GM12865 (cell line): ENCODE measurements at places on chromosomes 1 and 21.

- no peak for DNase-seq
These were observed 30.1 kb upstream of the DUSP23 start for GRCh38 chr1:159750621-159751020.

GRCh38 chr1:15411593-15412137 lies 2.0 kb downstream of the EFHD2 start:
- peak; percentile 85 for DNase-seq

- DNase-seq = no peak
These were observed 1092.2 kb downstream of the KCNT2 start for GRCh38 chr1:195516036-195516435.

DNA sequence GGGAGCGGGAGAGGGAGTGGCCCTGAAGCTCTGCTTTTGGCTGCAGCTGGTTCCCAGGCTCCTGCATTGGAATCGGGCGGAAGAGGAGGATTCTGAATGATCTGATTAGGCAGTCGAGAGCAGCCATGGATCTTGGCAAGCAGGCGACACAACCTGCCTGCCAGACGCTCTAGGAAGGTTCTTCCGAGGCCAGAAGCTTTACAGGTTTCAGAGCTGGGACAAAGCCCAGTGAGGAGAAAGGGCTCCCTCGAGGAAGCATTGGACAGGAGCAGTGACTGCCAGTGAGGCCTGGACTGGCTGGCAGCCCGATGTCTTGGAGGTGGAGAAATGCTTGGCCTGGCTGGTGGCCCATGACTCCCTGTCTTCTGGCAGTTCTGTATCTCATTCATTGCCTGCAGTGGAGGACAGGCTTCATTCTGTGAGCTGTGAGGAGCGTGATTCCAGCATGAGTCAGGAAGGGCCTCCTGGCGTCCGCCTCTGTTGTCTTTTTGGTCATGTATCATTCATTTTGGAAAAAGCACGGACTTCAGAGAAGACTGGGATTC lies 132.7 kb upstream of the IPO9 start:
- no peak for DNase-seq

GRCh38 chr21:35633501-35633900 lies 426.8 kb downstream of the SETD4 start:
- no peak for DNase-seq

- DNase-seq = no peak
These were observed 49.2 kb upstream of the COL24A1 start for GRCh38 chr1:86205741-86206140.

GRCh38 chr1:111690306-111690617 lies 48.9 kb downstream of the INKA2 start:
- DNase-seq = no peak

GRCh38 chr21:39837861-39838359 lies 29.3 kb upstream of the PCP4 start:
- no peak for DNase-seq

- no peak for DNase-seq
These were observed 27.9 kb downstream of the MYOM3 start for GRCh38 chr1:24084050-24084449.

- no peak for DNase-seq
These were observed 23.3 kb upstream of the CASQ2 start for GRCh38 chr1:115791816-115792215.

DNA sequence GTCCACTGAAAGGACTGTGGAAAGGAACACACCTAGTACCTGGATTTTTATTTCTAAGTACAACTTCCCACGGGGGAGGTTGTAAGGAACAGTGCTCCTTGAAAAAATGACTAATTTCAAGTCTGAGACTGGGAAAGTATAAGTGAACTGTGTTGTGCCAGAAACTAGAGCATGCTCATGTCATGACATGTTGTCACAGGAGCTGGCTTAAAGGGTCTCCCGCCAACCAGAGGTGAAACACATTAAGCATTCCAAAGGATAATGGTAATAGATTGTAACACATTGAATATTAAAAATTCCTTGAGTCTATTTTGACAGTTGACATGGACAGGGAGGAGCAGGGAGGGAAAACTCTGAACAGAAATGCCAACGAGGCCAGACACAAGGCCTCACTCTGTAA lies 6.3 kb downstream of the ATP2B4 start:
- no peak for DNase-seq

DNA sequence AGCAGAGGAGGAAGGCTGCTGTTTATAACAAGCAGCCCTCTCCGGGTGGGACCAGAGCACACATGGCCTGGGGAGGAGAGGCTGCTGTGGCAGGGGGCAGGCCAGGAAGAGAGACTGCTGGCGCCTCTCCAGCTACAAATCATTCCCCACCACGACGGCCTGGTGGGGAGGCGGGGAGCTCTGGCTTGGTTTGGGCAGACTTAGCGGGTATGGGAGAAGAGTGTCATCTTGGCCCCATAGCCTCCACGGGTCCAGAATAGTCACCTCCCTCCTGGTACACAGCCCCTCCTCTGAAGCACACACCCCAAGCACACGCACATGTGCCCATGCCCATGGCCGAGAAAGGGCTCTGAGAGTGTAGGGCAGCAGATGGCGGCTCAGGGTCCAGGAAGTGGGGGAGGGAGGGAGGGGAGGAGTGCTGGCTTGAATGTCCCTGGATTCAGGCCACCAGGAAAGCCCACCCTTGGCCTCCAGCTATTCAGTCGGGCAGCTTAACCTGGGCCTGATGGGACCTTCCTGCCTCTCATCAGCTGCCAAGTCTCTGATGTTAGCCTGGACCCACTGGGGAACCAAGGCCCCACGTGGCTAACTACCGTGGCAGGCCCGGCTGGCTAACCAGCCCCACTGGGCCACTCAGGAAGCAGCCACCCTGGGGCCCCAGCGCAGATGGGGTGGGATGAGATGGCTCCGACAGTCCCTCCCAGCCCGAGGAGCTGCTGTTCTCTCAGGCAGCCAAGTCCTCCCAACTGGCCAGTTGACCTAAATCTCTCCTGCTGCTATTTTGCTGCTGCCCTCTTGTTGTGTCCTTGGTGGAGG lies 10.9 kb downstream of the LRP8 start:
- DNase-seq = no peak

GRCh38 chr1:6263716-6264115 lies 2.8 kb upstream of the GPR153 start:
- no peak for DNase-seq

- no peak for DNase-seq
These were observed 98.9 kb downstream of the TNFSF18 start for GRCh38 chr1:172951730-172952365.

DNA sequence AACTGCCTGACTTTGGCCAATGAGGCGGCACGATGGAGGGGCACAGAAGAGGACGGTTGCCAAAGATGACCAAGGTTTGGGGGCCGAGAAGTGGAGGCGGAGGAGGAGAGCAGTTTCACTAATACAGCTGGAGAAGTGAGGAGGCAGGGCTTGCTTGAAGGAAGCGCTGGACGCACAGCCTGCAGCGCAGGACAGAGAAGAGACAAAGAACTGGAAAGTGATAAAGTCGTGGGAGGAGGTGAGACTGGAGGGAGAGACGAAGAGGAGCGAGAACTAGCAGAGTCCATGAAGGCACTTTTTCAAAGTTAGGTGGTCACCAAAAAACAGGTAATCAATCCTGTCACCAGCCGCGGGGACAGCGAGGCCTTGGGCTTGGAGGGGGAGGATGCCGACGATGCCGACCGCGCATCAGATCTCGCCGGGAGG lies 771 bp downstream of the PACC1 start:
- no peak for DNase-seq

DNA sequence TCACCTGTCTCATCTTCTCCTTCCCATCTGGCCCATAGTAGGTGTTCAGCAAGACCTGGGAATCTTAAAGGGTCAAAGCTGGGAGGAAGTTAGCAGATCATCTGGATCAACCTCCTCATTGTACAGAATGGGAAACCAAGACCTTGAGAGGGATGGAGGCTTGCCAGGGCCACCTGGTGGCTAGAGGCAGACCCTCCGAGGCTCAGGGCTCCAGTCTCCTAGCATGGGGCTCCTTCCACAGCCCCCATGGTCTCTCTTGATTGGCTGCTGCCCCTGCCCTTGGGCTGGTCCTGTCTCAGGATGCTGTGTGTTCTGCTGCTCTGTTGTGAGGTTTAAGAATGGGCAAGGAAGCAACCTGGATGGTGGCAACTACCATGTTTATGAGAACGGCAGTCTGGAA lies 68.7 kb upstream of the CNTN2 start:
- no peak for DNase-seq

GRCh38 chr1:7334475-7335035 lies 436.5 kb upstream of the VAMP3 start:
- no peak for DNase-seq

DNA sequence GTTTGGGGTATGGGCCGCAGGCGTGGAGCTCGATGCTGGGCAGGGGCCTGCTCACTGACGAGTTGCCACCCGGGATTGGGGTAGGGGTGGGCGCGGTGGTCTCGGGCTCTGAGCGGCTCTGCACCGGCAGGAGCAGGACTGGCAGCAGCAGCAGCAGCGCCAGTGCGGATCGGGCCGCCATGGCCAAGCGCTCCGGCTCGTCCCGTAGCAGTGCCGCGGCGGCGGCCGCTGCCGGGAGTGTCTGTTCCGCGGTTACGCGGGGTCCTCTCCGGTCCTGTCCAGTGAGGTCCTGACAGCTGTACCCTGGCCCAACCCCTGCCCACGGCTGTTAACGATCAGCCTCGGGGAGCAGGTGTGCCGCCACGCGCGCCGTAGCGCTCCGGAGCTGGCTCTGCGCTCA lies 26.5 kb downstream of the ADARB1 start:
- no peak for DNase-seq

GRCh38 chr1:155196103-155196892 lies 11.4 kb downstream of the THBS3 start:
- no peak for DNase-seq

DNA sequence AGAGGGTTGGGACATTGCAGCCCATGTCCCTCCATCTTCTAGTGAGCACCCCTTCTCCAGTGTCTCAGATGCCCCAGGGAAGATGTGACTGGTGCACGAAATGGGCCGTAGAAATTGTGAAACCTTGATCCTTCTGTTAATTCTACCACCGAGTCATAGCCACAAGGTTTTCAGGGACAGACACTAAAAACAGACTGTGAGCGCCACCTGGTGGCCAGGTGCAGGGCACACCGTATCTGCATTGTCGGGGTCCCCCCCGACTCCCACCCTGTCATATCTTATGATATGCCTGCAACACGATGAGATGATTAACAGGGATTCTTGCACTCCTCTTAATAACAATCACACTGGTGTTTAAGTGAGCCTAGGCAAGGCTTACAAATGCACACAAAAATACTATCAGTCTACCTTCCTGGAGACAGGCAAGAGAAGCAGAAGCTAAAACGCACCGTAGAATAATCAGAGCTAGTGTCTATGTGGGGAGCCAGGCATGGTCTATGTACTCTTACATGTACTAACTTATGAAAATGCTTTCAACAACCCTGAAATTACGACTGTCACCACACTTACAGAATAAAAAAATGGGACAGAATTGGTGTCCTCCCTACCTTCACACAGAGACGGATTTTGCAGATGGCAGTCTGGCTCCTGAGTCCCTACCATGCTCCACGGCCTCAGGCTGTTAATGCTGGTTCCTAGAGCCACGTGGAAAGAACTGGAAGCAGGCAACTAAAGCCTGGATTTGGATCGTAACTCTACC lies 57.9 kb downstream of the FHAD1 start:
- DNase-seq = peak; percentile 66

DNA sequence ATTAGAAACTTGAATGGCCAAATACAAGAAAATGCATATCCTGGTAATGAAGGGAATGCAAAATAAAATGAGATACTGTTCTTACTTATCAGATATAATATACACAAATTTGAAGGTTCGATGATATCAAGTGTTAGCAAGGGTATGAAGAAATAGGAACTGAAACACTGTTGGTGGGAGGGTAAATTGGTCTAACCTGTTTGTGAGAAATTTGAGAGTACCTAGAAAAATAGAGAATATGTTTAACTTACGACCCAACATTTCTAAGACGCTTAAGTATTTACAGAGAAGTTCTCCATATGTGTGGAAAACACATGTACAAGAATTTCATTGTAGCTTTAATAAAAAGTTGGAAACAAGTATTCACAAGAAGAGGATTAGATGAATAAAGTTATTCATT lies 25.9 kb downstream of the ATG4C start:
- peak; percentile 25 for DNase-seq

GRCh38 chr1:5744341-5744740 lies 247.9 kb downstream of the NPHP4 start:
- no peak for DNase-seq

DNA sequence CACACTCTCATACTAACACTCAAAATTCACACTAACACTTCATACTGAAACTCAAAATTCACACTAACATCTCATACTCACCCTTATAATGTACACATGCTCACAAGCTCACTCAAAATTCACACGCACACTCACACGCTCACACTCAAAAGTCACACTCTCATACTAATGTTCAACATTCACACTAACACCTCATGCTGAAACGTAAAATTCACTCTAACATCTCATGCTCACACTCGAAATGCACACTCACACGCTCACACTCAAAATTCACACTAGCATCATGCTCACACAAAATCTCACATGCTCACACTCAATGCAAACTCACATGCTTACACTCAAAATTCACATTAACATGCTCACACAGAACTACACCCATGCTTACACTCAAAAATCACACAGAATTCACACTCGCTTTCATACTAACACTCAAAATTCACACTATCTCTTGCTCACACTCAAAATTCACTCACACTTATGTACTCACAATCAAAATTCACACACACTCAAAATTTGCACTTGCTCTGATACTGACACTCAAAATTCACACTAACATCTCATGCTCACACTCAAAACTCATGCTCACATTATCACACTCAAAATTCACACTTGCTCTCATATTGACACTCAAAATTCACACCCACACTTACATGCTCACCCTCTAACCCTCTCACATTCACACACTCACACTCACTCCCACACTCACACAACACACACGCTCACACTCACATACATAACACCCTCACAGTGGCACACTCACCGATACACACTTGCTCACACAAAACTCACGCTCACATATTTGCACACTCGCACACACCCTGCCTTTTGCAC lies 264.4 kb upstream of the VAMP3 start:
- no peak for DNase-seq

GRCh38 chr1:20982316-20982715 lies 194.4 kb downstream of the EIF4G3 start:
- no peak for DNase-seq

- DNase-seq = no peak
These were observed 90.2 kb upstream of the NGF start for GRCh38 chr1:115428256-115428655.

- no peak for DNase-seq
These were observed 32.5 kb upstream of the FHAD1 start for GRCh38 chr1:15214527-15214926.

GRCh38 chr1:154777781-154778180 lies 92.3 kb downstream of the KCNN3 start:
- no peak for DNase-seq

DNA sequence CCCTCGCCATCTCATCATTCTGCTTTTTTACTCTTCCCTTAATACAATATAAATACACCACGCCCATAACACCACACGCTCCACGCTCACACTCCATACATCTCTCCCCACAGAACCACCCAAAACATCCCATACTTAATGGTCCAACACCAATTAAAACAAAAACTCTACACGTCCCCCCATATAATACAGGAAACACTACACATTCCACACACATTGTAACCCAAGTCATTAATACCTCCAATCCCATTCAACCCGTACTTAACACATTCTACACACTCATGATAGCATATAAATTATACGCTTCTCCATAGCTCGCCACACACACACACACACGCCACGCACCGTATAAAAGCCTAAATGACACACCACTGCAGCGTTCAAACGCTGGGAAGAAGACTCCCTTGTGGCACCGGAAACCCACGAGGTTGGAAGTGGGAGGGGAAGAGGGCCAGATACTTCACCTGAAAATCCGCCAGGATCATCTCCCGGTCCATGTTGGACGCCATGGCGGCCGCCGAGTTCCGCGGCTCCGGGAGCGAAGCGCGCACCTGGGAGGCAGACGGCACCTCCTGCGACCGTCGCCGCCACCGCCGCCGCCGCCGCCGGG lies 659 bp downstream of the FAF1 start:
- peak; percentile 18 for DNase-seq
